ENCODE measurements at places on chromosomes 3 and 15.

GRCh38 chr3:25744470-25744869 lies 38.8 kb downstream of the NGLY1 start:
- no peak for DNase-seq

DNA sequence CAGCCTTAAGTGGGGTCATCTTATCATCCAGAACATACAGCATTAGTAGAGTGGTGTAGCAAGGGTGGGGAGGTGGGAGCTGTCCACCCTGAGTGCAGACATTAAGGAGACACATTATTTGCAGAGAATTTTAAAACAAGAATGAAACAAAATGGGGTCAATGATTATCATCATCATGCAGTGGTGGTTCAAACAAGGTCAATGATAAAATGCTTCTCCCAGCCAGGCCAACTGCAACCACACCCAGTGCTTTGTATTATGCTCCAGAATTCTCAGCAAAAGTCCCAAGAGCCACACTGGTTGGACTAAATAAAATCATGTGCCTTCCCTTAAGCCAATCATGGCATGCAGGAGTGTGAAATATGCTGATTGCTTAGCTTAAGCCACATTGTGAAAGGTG lies 96.7 kb upstream of the FHIT start:
- DNase-seq, result no peak

DNA sequence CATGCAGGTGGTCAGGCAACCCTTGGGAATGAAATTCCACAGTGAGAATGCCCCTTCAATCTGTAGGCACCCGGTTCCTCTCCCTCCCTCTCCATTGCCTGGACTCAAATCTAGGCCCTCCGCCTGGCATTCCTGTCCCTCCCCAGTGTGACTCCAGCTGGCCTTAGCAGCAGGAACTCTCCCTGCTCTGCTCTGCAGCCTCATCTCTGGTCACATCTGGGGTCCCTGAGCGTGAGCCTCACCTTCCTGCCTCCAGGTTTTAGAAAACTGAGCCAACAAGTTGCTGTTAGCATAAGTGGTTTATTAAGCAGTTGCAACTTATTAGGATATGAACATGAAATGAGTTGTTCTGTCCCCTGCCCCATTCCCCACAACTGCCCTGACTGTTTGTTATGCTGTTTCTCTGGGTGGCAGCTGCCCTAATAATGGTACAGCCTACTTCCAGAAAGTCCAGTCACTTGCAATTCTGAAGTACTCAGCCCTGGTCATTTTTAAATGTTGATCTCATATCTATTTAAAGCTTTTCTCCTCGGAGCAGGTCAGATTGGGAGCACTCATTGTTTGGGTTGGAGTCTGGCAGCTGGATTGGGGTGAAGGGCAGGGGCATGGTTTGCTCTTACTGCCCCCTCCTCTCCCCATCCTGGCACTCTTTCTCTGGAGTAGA lies 63.0 kb upstream of the ANKRD34C start:
- DNase-seq, result no peak

DNA sequence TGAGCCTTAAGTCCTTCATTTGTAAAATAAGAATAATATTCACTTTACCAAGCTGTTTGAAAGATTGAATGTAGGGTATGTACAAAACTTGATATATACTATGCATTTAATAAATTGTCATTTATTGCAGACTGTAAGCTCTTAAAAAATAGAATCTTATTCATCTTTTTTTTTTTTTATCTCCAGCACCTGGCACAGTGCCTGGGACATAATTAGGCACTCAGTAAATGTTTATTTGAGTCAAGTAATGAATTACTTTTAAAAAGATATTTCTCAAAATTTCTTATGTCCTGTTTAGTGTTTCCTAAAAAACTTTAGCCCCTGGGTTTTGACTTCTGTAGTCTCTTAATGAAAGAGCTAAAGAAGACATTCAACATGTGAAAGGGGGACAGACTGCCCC lies 71.7 kb downstream of the TOP2B start:
- no peak for DNase-seq

- DNase-seq, result no peak
Measured at GRCh38 chr15:39624806-39625205, 43.9 kb downstream of the THBS1 start.

GRCh38 chr3:4711680-4711992 lies 218.5 kb downstream of the ITPR1 start:
- no peak for DNase-seq

DNA sequence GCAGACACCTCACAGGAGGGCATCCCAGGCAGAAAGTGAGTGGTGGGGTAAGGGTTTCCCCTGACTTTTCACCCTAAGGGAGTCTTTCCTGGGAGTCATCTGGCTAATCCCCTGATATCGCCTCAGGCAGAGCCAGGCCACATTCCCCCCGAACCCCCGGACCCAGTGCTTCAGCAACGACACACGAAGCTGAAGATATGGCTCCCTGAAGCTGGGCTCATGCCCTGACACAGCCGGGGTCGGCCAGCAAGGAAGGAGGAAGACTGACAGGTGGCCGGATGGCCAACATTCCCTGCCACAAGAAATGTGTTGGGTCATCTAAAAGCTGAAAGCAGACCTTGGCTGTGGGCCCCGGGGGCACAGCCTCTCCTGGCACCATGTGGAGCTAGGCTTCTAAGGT lies 14.4 kb downstream of the CHST13 start:
- no peak for DNase-seq

DNA sequence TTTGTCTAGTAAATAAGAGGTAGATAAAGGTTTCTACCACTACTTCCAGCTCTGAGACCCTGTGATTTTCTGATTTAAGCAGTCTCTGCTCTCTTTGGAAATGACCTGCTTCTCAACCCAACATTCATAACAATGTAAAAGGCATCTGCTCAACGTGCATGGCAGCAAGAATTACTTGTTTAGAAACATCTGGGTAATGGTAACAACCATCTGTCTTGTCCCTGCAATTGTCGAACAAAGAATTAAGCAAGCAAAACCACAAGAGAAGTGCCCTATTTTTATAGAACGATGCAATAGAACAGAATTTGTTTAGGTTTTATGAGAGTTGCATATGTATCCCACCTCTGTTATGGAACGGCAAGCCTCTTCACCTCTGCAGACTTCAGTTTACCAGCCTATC lies 7.1 kb upstream of the FSIP1 start:
- DNase-seq, result no peak

DNA sequence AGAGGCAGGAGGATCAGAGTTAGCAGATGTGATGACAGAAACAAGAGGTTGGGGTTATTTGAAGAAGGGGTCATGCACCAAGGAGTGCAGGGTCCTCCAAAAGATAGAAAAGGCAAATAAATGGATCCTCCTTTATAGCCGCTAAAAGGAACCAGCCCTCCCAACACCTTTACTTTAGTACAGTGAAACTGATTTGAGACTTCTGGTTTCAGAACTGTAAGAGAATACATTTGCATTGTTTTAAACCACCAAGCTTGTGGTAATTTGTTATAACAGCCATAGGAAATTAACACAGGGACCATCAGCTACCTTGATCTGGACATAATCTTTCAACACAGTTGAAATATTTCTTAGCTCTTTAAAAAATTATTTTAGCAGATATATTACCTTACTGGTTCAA lies 166.6 kb downstream of the TIGIT start:
- no peak for DNase-seq

DNA sequence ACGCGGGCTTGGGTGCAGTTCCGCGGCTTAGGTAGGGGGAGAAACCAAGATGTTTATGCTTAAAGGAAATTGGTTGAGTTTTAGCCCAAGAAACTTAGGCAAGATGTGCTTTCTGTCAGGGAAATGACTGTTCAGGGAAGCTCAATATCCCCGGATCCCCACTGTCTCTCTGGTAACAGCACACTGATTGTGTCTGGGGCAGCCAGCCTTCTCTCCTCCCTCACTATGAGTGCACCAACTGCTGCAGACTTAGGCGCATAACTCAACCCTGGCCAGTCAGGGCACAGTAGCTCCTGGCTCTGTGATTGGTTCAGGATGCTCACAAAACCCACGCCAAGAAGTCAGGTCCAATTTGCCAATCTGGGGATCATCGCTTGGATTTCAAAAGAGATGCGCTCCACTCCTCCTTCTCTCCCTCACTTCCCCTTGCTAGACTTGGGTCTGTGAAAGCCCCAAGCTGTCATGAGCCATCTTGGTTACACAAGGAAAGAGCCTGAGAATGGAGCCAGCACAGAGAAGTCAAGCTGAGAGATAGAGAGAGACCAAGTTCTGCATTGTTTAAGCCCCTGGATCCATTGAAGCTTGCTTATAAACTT lies 42.5 kb upstream of the CACNA2D3 start:
- DNase-seq, result no peak

- DNase-seq, result no peak
Measured at GRCh38 chr3:23000371-23000770, 202.8 kb upstream of the UBE2E2 start.

DNA sequence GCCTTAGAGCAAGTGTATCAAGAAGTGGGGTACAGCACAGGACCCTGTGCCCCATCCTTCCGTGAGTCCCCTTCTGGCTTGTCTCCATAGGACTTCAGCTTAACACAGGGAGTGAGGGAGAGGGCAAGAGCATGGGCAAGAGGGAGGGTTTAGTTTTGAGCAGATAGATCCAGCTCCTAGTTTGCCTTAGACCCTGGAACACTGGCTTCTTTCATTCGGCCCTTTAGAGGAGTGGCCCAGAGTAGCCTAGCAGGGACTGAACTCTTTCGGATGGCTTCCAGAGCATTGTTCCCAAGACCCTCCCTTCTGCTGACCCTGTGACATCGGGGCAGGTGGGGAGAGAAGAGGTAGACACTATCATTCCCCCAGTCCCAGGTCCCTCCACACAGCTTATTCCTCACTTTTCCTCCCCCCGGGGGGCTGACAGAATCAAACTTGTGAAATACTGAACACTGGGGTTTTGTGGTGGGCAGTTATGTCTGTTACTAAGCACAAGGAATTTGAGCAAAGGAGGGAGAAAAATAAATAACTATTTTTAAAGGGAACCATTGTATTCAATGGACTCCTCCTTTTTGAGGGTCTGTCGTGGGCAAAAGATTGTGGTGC lies 289.6 kb upstream of the C2CD4B start:
- no peak for DNase-seq

DNA sequence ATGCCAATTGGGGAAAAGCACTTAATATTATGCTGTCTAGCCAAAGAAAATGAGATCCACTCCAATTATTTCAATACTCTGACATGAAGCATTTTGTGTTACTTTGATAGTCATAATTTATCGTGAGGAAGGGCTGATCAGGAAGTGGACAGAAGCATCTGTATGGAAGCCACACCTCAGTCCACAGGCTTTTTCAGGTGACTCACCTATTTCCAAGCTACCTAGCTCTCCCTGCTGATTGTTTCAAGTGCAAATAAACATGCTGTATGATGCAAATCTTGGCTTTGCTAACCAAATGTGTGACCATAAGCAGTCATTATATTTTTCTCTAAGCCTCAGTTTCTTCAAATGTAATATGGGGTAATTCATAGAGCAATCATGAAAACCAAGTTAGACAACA lies 30.8 kb upstream of the CPB1 start:
- DNase-seq, result no peak

- no peak for DNase-seq
Measured at GRCh38 chr15:79643393-79643792, 211.3 kb downstream of the MINAR1 start.

GRCh38 chr15:48109856-48110531 lies 10.8 kb upstream of the SLC24A5 start:
- no peak for DNase-seq

GRCh38 chr15:82136120-82136519 lies 90.3 kb upstream of the MEX3B start:
- DNase-seq, result no peak

DNA sequence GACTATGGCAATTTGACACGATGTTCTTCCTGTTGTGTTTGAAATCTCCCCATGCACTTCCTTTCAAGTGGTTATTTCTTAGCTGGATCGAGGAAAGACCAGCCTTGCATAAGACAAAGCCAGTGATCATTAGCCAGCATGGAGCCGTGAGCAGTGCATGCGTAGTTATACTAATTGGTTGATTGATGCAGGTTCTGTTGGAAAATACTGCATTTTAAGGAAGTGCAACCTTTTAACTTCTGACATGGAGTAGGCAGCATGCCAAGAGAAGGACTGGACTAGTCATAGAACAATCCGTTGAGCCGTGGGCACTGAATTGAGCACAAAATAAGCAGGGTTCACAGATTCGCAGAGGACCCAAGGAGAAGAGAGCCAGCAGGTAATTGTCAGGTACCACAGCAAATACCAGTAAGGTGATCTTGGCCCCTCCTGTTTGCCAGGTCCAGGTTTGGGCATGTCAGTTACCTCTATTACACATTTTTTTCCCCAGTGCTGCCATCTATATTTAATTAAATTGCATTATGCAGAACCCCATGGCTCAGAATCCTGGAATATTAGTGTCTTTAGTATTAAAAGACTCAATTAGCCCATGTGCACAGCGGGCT lies 29.0 kb upstream of the BCL6 start:
- DNase-seq, result no peak

GRCh38 chr15:56894601-56895000 lies 23.8 kb upstream of the TCF12 start:
- no peak for DNase-seq

- no peak for DNase-seq
Measured at GRCh38 chr15:85386261-85386660, 5.9 kb downstream of the AKAP13 start.

- DNase-seq, result no peak
Measured at GRCh38 chr15:51299187-51300015, 39.0 kb downstream of the CYP19A1 start.

GRCh38 chr3:185744997-185745843 lies 79.6 kb downstream of the IGF2BP2 start:
- DNase-seq, result no peak

DNA sequence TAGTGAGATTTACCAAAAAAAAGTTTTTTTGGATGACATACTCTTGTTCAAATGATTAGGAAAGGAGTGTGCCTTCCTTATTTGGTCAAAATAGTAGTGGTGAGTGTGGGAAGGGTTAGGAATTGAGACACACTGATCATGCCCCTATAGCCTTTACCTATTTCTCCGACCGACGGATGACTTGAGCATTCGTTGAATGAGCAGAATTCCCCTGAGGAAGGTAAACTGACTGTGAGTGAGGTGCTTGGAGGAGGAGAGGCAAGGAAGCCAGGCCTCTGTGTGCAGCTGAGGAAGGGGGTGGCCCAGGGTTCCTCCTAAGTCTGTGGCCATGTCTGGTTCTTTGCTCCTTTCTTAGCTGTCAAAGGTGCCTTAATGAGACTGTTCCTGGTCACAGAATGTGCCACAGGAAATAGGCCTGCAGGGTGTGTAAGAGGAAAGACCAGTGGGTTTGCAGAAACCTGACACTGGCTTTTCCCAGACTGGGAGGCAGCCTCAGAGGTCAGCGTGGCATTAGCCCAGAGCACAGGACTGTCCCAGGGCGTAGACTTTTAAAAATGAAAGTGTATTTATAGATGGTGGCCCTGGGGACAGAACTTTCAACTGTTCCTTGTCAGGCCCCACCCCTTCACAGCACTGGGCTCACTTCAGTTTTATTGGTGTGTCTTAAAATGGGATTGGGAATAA lies 307.7 kb upstream of the C2CD4B start:
- DNase-seq, result no peak

- no peak for DNase-seq
Measured at GRCh38 chr3:100047455-100048141, 66.7 kb downstream of the FILIP1L start.

DNA sequence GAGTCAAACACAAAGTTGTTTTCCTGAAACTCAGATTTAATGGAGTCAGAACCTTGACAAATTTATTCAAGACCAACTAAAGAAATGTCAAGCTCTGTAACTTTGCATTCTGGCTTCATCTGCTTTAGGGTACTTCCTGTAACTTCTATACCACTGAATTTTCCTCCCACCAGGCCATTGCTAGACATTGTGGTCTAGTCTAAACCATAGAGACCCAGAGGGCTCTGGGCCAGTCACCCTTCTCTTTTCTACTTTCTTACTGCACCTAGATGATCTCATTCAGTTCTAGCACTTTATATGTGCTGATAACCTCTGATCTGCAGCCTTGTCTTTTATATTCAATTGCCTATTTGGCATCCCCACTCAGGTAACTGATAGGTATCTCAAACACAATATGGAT lies 2.8 kb upstream of the OR5K1 start:
- DNase-seq, result no peak
